Natural killer cell (primary cell): ENCODE measurements at places on chromosomes 5 and 9.

GRCh38 chr5:65061974-65062353, 293.2 kb downstream of the CWC27 start:
- no peak for DNase-seq

DNA sequence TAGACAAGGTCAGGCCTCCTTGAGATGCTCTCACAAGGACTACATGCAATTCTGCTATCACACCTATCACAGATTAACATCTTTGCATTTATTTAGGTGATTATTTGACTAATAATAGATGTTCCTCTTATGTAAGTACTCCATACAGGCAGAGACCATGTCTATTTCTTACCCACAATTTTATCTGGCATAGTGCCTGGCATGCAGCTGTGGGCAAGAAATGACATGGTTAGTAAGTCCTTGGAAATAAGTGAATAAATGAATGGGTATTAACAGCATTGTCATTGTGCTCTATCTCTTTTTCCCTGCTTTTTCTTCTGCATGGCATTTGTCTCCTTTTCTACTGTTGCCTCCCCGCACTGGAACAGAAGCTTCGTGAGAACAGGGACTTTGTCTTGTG, 49.4 kb downstream of the SLC22A5 start:
- DNase-seq = no peak

DNA sequence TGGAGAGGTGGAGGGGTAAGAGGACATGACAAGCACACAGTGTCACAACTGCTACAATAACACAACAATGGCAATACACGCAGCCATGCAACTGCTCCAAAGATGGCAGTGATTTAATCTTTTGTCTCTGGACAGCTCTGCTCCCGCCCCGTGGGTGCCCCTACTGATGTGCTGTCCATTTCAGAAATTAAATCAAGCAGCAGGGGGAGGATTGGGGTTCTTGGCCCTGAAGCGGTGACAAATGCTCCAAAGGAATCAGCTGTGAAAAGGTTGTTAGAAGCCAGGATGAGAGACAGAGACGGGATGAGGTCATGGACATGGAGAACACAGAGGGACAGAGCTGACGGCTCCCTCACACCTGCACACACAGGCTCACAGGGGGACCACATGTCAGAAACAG, 22.6 kb downstream of the CNTFR start:
- no peak for DNase-seq

GRCh38 chr9:76738402-76738801, 25.8 kb upstream of the PCA3 start:
- no peak for DNase-seq

DNA sequence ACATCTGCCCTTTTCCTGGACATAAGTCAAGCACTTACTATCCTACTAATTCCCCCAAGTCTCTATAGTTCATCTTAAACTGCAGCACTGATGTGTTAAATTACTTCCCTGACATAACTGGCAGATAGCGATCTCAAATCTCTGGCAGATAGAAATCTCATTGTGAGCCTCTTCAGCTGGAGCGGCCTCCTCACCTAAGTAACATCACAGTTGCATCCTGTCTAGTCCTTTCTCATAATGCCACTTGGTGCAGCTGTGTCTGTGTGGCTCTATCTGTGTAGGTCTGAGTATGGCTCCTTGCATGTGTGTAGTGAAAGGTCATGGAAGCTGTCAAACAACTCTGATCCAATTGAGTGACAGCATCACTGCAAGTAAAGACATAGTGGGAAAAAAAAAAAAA, 53.6 kb upstream of the FST start:
- no peak for DNase-seq

GRCh38 chr5:145158730-145159129, 676.4 kb downstream of the PRELID2 start:
- DNase-seq = no peak

- DNase-seq = no peak
Measured at GRCh38 chr5:93636837-93637236, 53.8 kb downstream of the NR2F1 start.

- no peak for DNase-seq
Measured at GRCh38 chr9:29691758-29692407, 2118.6 kb upstream of the C9orf72 start.

DNA sequence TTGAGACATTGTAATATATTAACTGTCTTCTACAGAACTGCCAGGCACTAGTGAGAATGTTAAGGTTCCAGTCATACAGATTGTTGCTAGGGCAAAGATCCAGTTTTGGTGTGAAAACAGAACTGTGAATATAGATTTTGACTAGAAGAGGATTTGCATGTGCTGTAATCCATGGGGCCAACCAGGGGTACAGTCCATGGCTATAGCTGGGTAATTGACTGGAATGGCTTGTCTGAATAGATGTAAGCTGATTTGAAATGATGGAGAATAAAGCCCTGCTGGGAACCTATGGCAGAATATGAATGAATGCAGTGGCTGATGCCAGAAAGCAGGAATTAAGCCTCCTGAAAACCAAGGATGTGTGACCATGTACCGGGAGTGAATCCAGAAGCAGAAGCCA, 748.5 kb upstream of the CDH10 start:
- DNase-seq = no peak
